ENCODE measurements at places on chromosomes 16 and 17.
A peak's percentile ranks its signal among the peaks of the same experiment; 100 is the strongest.

GRCh38 chr16:54282202-54282927 is 4.2 kb downstream of the IRX3 start:
- peak; percentile 59 for DNase-seq

DNA sequence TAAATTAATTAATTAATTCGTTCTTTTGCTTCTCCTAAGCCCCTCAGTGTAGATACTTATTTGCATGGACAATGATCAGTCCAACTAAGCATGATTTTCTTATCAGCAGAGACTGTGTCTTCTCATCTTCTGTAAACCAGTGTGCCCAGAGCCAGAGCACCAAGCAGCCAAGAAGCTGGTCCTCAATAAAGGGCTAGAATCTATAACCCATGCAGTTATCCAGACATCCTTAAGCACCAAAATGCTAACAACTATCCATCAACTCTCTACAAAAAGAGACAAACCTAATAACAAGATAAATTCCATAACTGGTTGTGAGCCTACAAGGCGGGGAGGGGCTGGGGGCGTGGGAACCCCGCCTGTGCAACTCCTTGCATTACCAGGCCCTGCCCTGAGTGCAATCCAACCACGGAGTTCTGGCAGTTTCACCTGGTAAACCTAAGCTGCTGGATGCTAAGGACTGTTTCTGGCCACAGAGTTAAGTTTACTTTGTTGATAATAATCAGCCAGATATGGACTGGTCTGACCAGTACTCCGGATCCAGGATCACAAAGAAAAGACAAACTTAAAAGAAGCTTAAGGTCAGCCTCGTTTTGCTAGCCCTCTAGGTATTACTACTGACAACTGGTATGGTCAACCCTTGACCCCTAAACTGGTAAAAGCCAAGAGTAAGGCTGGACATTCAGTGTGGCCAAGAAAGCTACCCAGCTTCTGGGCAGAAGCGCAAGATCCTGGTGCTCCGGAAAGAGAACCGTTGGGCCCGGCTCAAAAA is 51.5 kb downstream of the ZFHX3 start:
- no peak for DNase-seq

DNA sequence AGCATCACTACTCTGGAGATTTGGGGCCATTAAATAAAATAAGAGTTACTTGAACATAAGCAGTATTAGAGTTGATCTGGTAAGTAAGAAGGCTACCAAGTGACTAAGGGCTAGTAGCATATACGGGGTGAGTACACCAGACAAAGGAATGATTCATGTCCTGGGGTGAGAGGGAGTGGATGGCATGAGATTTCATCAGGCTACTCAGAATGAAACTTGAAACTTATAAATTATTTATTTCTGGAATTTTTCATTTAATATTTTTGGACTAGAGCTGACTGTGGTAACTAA is 2.3 kb downstream of the SLFN5 start:
- no peak for DNase-seq

- no peak for DNase-seq
These were observed 2.0 kb downstream of the GPT2 start for GRCh38 chr16:46885960-46886763.

DNA sequence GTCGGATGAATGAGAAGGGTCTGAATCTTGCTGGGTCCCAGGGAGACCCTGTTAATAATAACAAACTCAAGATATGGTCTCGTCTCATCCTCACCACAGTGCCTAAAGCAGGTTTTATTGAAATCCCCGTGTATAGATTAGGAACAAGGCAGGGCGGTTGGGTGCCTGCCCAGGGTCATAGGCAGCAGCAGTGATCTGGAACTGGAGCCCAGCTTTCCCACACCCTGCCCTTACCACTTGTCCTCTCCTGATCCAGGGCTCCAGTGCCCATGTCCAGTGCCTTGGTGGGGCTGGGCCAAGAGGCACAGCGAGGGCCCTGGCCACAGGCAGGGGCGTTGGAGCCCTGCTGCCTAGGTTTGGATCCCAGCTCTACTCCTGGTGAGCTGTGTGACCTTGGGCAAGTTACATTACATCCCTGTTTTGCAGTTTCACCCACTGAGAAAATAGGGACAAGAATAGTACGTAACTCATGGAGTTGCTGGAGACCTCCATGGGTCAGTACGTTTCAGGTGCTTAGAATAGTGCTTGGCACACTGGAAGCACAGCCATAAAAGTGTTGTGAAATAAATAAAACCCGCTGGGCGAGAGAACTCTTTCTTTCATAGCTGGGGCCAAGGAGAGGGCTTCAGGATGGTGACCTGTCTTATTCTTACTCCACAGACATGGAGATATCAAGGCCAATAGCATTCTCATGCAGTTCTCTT is 13.9 kb downstream of the SOCS3 start:
- DNase-seq = no peak

DNA sequence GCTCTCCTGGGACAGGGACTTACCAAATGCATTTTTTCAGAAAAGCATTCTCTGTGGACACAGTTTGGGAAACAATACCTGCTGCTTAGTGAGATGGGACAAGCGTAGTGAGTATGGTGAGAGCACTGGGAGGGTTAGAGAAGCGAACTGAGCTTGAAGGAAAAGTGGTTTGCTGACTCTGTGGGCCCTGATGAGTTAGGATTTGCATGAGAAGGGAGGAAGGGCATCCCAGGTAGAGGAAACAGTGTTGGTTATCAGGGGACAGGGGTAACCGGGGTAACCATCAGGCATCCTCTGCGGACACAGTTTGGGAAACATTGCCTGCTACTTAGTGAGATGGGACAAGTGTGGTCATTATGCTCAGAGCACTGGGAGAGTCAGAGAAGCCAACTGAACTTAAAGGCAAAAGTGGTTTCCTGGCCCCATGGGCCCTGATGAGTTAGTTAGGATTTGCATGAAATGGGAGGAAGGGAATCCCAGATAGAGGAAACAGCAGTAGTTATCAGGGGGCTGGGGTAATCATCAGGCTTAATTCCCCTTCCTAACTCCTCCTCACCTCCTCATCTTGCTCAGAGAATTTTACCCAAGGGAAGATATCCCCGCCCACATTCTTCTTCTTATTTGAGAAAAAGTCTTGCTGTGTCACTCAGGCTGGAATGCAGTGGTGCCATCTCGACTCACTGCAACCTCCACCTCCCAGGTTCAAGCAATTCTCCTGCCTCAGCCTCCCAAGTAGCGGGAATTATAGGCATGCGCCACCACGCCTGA is 319.3 kb downstream of the RBFOX1 start:
- no peak for DNase-seq

- no peak for DNase-seq
These were observed 24.5 kb downstream of the SOCS1 start for GRCh38 chr16:11231367-11231970.

- DNase-seq = no peak
These were observed 18.1 kb downstream of the PIPOX start for GRCh38 chr17:29061036-29061435.

GRCh38 chr17:37744633-37744927 is 279 bp downstream of the HNF1B start:
- DNase-seq = no peak

DNA sequence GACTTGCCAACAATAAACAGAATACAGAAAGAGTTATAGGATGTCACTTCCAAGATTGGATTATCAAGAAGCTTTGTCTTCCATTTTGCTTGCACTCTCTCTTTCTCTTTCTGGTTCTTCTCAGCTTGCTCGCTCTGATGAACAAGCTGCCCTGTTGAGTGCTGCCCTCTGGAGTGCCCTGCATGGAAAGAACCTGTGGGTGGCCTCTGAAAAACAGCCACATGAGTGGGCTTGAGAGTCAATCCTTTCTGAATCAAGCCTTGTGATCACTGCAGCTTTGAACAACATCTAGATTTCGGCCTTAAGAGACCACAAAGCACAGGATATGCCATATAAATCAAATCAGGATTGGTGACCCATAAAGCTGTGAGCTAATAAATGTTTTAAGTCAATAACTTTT is 185.1 kb downstream of the KIF2B start:
- DNase-seq = no peak

DNA sequence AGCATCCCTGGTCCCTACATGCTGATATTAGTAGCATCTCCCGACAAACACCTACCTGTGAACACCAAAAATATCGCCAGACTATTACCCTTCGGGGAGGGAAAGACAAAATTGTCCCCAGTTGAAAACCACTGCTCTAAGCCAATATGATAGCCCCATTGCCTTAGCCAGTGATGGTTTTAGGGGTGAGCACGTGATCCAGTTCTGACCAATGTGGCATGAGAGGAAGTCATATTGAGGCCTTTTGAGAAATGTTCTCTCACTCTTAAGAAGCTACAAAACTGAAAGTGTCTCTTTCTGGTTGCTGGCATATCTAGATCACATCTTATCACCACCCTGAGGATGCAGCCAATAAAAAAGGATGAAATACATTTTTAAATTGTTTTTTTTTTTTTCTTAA is 136.3 kb downstream of the GRIN2A start:
- DNase-seq = no peak

DNA sequence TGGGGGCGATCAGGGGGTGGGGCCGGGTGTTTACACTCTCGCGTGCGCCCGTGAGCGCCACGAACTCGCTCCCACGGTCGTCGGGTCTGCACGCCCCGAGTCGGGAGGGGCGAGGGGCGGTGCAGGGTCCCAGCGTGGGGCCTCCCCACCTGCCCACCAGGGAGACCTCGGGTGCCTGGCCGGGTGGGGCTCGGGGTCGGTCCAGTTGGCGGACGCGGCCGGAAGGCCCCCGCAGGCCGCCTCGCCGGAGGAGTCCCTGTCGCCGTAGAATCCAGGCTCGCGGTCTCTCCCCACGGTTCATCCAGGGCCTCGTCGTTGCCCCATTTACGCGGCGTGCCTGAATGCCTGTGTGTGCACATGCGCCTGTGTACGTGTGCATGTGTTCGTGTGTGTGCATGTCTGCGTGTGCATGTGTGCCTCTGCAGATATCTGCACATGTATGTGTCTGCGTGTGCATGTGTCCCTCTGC is 510 bp upstream of the RAB40B start:
- DNase-seq = no peak

GRCh38 chr16:17370223-17370707 is 100.5 kb downstream of the XYLT1 start:
- DNase-seq = no peak

GRCh38 chr16:13633391-13633861 is 286.5 kb upstream of the ERCC4 start:
- DNase-seq = no peak

DNA sequence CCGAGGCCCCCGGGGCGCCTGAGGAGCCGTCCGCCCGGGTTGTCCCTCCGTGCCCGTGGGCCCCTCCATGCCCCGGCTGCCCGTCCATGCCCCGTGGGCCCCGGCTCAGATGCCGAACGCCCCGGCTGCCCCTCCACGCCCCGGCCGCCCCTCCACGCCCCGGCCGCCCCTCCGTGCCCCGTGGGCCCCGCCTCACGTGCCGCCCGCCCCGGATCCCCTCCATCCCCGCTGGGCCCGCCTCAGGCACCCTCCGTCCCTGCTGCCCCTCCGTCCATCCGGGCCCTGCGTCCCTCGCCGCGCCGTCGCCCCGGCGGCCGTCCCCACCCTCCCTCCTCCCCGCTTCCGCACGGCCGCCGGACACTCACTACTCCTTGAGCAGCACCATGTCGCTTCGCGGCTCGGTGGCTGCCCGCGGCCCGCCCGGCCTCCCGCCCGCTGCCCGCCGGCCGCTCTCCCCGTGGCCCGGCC is 382 bp downstream of the PITPNA start:
- DNase-seq = no peak

DNA sequence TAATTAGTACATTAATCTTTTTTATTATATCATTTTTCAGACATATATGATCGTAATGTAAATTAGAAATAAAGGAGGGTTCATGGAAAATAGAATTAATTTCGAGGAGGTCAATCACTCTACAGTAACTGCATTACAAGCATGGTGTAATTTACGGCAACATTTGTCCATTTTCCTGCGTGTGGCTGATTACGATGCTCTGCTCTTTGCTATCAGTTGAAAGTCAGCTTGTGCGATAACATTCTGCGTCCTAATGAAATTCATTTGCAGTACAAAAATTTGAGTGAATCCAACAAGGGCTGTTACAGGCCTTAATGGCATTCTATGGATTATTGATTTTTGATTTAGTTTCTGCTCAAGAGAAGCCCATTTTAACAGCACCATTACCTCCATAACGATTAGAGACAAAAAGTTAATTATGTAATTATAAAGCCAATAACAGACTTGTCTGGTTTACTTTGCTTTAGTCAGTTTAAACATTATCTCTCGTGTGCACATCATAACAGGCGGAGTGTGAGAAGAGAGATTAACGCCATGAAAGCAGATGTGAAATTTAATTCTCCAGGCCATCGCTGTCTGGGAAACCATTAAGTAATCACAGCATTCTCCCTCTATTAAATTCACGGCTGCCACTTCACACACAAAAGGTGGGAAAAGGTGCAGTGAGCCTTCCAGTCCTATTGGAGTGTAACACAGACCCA is 256.4 kb upstream of the IRX3 start:
- no peak for DNase-seq

DNA sequence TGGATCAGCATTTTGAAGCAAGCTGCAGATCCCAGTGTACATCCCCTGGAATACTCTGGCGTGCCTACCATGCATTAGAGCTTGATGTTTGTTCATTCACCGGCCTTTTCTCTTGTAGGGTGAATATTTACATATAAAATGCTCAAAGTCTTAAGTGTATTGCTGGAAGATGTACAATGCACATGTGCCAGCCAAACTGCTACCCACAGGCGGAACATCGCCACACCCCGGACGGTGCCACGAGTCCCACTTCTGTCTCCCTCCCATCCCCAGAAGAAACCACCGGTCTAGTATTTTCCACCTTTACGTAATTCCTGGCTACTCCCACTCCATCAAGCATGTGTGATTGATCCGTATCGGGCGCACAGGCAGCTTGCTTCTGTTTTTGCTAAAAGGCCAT is 4.1 kb downstream of the SLC38A8 start:
- DNase-seq = no peak

DNA sequence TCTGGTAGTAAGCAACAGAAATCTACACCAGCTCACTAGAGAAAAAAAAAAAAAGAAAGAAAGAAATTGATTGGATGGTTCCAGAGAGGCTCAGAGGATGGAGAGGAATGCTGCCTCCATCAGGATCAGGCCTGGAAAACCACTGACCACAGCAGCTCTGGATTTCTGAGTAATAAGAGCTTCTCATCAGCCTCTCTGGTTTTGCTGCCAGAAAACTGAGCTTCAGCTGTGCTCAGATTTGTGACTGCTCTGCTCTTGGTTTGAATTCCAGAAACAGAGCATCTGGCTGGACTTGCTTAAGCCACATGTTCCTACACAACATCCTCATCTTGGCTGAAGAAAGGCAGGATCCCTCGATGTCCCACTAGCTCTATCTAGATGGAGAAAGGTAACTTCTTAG is 25.9 kb downstream of the IRX6 start:
- no peak for DNase-seq

DNA sequence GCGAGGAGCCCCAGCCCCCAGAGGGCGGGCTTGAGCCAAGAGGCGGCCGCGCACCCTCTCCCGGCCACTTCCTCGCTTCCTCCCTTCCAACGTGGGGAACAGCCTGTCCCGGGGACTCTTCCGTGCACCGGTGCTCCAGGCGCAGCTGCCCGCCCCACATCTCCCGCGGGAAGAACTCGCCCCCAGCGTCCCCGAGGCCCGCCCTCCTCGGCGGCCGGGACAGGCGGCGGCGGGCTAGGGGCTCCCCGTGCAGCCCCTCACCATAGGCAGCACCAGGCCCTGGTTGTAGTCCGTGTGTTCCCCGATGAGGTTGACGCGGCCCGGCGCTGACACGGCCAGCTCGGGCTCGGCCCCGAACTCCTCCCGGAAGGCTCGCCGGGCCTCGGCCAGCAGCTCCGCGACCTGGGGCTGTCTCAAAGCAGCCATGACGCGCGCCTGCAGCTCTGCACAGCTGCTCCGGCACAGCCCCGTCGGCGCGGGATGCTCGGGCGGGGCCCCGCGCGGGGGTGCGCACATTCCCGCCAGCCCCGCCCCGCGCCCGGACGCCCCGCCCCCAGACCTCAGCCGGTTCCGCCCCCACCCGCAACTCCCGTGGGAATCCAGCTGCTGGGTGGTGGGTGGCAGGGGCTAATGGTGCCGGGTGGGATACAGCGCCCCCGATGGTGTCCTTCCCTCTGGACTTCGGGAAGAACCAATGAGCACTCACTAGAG is at the start of gene GALK1:
GALK1 (minus strand) TSS at position 482 of the 711 bp plus-strand sequence; CDS start at position 426, 56 bp downstream.
- peak; percentile 85 for DNase-seq

Measured in activated CD8-positive, alpha-beta memory T cell treated with anti-CD3 and anti-CD28 coated beads for 24 hours (primary cell).